COR-L47 (cell line): ENCODE measurements at places on chromosomes 5 and 9.
A peak's percentile ranks its signal among the peaks of the same experiment; 100 is the strongest.

DNA sequence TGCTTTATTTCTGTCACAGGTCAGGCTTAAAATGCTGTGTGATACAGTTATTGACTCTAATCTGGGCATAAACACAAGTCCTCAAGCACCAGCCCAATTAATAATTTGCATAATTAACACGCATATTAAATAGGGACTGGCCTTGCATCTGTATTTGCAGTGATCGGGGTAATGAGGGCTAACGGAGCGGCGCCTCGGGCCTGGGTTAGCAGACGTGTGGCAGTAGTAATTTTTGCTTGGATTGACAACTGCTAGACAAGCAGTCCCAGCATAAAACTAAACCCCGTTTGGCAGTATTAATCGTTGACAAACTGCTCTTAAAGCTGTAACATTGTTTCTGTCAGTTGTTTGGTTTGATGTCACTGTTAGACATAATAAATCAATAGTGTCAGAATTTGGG lies 109.2 kb downstream of the PBX3 start:
- DNase-seq = no peak

GRCh38 chr5:55232271-55232984 lies 980 bp downstream of the CCNO start:
- DNase-seq = peak; percentile 40

DNA sequence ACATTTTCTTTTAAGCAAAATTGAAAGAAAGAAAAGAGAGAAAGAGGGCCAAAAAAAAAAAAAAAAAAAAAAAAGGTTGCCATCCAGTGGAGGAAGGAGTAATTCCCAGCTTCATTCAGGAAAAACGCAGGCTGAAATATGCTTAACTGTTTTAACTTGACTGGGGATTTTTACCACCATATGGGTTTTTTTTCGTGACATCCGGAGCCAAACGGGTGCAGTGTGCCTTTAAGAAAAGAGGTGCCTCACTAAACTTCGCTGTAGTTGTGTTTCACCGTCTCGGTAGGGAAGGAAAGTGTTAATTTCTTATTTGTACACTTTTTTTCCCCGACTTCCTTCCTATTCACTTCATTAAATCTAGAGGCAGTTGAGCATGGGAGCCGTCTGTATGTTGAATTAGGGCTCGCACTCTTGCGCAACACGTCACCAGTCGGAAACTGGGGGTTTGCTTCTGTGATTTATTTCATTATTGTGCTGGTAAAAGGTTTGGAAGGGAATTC lies 143.0 kb downstream of the SMARCA2 start:
- DNase-seq = peak; percentile 65

DNA sequence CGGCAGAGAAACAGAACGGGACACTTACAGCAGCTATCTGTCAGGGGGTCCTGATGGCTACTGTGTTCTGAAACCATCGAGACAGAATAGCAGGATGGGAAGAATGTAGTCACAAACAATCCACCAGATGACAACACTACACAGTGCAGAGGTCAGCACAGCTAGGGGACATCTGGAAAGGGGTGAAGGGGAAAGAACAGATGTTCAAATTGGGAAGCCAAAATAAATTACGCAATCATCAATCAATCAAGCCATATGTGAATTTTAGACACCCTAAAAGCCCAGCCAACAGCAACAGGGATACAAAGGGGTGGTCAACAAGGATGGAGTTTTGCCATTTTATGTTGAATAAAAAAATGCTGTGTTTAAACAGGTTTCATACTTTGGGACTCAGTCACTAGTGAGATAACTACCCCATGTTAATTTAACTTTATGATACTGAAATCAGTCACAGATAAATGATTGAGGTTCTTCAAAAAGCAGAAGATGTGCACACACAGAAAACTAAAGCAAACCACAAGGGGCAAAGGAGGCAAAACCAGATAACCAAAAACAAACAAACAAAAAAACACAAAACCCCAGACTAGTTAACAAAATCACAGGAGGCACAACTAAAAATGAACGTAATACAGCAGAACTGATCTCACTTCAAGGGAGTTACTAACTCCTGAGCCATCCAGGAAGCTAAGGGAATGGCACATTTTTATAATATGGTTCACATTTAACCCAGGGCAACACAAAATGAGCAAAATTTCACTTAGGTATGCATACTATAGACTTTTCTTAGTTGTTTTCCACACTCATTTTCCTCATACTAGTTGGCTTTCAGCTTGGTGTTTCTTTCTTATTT lies 65.9 kb downstream of the HABP4 start:
- no peak for DNase-seq

DNA sequence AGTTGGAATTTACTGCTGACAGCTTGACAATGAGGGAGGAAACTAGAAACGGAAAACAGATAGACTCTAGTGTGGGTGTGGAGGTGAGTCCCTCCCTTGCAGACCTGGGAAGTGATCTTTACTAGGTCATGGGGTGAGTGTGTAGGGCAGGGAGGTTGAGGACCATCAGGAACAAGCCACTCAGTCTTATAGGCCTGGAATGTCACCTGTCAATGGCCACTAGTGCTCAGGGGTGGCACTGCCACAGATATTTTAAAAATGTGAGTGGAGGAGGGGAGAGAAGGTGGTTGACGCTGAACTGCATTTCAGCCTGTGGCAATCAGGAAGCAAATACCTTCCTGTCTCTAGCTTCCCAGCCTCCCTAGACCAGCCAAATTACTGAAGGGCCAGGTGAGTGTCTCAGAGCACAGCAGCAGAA lies 9.0 kb downstream of the OR2S2 start:
- no peak for DNase-seq

- no peak for DNase-seq
Observed at GRCh38 chr5:1298723-1299510, 4.0 kb upstream of the TERT start.

DNA sequence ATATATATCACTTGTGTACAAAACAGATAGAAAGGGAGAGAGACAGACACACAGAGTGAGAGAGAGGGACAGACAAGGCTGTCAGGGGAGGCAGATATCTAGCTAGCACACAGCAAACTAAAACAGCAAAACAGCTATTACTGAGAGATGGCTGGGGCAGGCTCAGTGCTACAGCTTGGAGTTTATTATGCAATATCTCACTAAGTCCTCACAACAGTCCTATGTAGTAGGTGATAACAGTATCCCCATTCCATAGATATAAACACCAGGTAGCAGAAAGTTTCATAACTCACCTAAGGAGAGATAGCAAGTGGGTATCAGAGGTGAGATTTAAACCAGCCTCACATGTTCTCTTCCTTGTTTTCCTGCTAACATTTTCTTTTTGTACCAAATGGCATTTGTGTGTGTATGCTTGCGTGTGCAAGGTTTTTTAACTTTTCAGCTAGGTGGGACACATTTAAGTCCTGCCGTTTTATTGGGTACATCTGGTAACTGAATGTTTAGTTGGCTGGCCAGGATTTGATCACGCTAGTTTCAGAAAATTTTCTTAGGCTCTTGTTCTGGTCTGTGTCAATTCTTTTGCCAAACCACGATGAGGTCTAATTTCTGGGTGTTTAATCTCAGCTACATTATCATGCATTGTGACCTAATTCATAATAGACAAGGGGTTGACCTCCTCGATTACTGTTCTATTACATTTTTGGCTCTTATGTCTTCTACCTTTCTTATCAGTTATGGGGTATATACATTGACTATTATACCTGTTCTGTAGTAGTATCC lies 105.1 kb downstream of the LMNB1 start:
- no peak for DNase-seq

GRCh38 chr9:78928625-78929405 lies 631.9 kb downstream of the PSAT1 start:
- DNase-seq = no peak

DNA sequence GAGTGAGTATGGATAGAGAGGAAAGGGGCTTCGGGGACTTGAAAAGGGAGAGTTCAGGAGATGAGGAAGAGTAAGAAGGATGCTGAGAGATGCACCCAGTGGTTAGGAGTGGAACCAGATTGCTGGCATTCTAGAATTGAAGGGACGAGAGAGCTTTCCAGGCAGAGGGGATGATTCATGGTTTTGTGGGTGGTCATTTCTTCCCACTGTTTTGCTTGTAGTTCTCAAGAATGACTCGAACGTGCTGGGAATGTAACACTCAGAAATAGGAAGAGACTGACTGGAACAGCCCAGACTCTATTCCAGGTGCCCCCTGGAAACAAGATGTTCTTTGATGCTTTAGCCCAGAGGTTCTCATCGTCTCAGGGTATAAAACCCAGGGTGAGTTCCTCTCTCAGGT lies 294.2 kb downstream of the ICE1 start:
- DNase-seq = no peak

DNA sequence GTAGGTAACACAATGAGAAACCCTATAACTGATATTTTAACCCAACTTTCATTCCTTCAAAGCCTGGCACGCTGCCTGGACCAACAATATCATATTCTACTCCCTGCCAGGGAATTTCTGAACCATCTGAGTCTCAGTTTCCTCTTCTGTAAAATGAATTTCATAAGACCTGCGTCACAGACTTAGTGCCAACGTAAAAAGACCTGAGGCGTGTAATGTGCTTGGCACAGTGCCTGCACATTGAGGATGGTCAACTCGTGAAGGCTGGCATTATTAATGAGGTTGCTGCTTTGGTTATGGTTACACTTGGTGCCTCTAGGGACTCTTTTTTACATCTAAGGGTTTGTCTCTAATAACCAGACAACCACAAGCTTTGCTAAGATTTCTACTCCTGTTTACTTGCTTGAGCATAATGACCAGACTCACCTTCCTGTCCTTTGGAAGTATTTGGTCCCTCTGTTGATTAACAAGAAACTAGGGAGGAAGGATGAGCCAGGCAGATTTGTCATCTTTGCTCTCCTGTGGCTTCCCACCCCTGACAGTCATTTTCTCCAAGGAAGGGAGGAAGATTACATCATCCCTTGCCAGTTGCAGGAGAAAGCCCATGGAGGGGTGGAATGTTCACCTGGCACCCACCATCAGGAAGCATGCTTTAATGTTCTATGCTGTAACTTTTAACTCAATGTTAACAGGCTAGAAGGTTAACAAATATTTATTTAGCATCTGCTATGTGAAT lies 79.0 kb downstream of the PAPPA start:
- DNase-seq = no peak

DNA sequence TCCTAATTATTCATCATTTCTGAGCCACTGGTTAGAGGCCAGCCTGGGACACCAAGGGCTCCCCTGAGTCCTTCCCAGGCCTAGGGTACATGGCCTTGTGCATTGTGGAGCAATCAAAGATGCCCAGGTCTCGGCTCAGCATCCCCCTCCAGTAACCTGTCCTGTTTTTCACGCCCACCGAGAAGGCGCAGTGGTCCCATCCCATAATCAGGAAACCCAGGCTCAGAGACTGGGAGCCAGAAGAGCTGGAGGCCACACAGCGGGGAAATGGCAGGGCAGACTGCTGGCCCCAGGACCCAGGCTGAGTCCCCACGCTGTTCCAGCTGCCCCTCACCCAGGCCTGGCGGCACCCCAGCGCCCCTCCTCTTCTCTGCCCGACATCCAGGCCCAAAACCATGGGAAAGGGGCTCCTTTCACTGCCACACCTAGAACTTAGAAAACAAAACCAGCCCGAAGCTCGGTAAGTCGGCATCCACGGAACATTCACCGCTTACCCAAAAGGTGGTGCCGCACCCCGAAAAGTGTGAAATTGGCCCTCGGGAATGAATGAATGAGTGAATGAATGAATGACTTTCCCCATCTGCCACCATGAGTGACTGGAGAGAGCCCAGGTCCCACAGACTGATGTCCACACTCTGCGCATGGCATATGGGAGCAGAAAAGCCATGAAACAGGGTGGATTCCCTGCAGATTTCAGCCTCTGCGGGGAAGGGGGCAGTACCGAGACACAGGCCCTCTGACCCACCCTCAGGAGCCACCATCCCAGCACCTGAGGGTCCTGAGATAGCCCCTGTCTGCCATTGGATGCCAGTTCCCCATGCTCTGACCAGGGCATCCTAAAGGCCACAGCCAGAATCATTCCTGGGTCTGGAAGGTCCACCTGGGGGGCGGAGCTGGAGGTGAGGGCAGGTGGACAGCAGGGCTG lies 132.5 kb downstream of the OLFM1 start:
- no peak for DNase-seq

- no peak for DNase-seq
Observed at GRCh38 chr9:107945493-107945892, 455.9 kb upstream of the KLF4 start.

GRCh38 chr9:3137347-3137695 lies 293.4 kb upstream of the PUM3 start:
- no peak for DNase-seq

GRCh38 chr9:70873506-70873905 lies 247.9 kb downstream of the TRPM3 start:
- DNase-seq = no peak

DNA sequence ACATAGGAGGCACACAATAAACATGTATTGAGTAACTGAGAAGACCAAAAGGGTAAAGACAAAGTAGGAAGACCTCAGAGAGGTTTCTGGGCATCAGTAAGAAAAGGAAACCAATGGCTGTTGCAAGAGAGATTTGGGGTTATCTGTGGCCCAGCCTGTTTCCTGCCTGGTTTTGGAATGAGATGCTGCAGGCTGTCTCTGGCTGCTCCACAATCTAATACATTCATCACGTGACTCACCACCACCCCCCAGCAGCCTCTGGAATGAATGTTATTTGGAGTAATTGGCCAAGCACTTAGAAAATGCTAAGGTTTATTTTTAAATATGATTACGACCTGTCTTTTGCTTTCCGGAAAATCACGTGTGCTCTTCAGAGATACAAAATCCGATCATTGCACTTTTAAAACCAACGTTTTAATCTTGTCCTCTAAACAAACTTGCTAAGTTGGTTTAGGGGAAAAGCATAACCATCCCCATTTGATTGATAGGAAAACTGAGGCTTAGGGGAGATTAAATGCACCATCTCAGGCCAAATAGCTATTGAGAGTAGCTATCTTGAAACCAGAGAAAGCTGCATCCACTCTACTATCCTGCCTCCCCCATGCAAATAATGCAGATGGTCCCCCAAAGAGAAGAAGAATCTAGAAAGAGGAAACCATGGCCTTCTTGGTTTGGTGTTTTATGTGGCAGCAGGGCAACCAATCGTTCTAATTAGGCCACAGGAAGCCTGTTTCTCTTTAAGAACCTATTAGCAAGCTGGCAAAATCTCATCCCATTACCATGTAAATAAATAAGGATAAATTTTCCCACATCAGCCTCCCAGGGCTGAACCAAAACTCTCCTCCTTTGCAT lies 151.8 kb upstream of the ADRA1B start:
- no peak for DNase-seq

DNA sequence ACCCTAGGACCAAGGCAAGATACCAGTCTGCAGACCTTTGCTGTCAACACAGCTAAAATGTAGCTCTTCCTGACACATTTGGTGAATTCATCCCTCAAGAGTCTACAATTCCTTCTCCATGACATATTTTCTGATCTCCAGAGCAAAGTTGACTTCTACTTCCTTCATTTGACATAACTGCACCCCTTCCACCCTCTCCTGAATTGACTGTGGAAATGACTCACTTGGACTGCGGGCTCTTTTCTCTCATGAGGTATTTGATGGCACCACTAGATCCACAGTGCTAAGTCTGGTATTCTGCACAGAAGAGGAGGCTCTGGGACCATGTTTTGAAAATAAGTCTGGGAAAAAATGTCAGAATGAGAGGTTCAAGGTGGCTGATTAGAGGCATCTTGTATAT lies 338.4 kb upstream of the TRPC7 start:
- no peak for DNase-seq
